ENCODE measurements at places on chromosomes 11 and 22. TPM values are rescaled to one million over a fixed set of nuclear protein-coding genes. Genes with fewer than 3 reads are reported as not detected.

DNA sequence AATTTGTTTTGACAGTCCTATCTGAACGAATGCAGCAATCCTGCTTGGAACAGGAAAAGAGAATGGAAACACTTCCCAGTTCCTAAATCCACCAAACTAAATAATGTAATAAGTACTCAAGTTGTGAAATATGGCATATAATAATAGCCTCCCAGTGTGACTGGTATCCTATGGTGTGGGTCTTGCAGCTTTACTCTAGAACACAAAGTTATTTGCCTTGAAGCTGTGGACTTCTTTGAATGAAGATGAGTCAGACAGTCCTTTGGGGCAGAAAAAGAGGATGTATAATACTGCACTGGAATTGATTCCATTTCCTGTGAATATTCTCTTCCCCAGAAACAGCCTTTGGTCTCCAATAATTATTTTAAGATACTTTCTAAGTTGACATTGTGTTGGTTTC, 887.0 kb downstream of the KCNA4 start:
- no peak overlapping the region for H3K27ac ChIP-seq
- H3K36me3 ChIP-seq, result no peaks in the 10 kb centered on the region

KRTAP5-1 gene
- not detected for total RNA-seq

BTBD18 gene
- not detected for total RNA-seq

PPP2R5B gene
- total RNA-seq, result 12.3 TPM

- H3K4me1 ChIP-seq, result no peaks in the 10 kb centered on the region
- no peak overlapping the region for H3K4me3 ChIP-seq
- no peak overlapping the region for H3K27ac ChIP-seq
- no peaks in the 10 kb centered on the region for H3K27me3 ChIP-seq
- DNase-seq, result no peak
- H3K36me3 ChIP-seq, result no peaks in the 10 kb centered on the region
Observed at GRCh38 chr11:42857344-42857743, 454.5 kb upstream of the API5 start.

GRCh38 chr11:2691991-2692875, 7.6 kb downstream of the KCNQ1OT1 start:
- H3K36me3 ChIP-seq, result no peaks in the 10 kb centered on the region
- H3K4me3 ChIP-seq, result peak overlapping the region; percentile 0
- no peaks in the 10 kb centered on the region for H3K27me3 ChIP-seq
- H3K4me1 ChIP-seq, result peaks cover 75% of the 10 kb centered on the region
- no peak for DNase-seq

OR52H1 gene
- 1.6 TPM for total RNA-seq

- H3K4me1 ChIP-seq, result no peaks in the 10 kb centered on the region
- no peak overlapping the region for H3K27ac ChIP-seq
- peaks cover 11% of the 10 kb centered on the region for H3K27me3 ChIP-seq
- no peak for DNase-seq
- H3K4me3 ChIP-seq, result no peak overlapping the region
- no peaks in the 10 kb centered on the region for H3K36me3 ChIP-seq
Observed at GRCh38 chr11:101019870-101020269, 109.7 kb downstream of the PGR start.

GRCh38 chr22:20113551-20114310, 2.2 kb upstream of the RANBP1 start:
- no peak overlapping the region for H3K27ac ChIP-seq
- H3K27me3 ChIP-seq, result no peaks in the 10 kb centered on the region
- no peak for DNase-seq
- peaks cover 13% of the 10 kb centered on the region for H3K4me1 ChIP-seq
- peaks cover 8% of the 10 kb centered on the region for H3K36me3 ChIP-seq
- no peak overlapping the region for H3K4me3 ChIP-seq

DNA sequence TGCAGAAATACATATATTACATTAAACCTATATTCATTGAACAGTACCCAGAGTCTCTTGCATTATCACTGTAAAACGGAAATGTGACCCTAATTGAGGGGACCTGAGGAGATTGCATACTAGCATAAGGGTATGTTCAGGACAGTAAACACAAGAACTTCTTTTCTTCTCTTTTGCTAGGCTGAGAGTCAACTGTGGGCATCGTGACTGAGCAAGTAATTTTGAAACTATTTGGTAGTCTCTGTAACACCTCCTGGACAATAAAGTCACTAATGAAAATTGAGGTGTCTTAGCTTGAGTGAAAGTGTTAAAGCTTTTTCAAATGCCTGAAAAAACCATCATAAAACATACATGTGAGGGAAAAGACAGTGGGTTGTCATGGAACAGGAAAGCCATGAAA, 90.9 kb downstream of the PDHX start:
- no peaks in the 10 kb centered on the region for H3K27me3 ChIP-seq
- DNase-seq, result no peak
- H3K27ac ChIP-seq, result no peak overlapping the region

SLC1A2 gene
- total RNA-seq, result 1.9 TPM

- no peak overlapping the region for H3K27ac ChIP-seq
- H3K4me3 ChIP-seq, result no peak overlapping the region
- no peaks in the 10 kb centered on the region for H3K27me3 ChIP-seq
- no peaks in the 10 kb centered on the region for H3K36me3 ChIP-seq
Observed at GRCh38 chr11:56817661-56818060, 69.2 kb upstream of the OR9G4 start.

GRCh38 chr11:77140231-77140851, 12.3 kb downstream of the MYO7A start:
- no peaks in the 10 kb centered on the region for H3K27me3 ChIP-seq
- H3K4me1 ChIP-seq, result peaks cover 2% of the 10 kb centered on the region
- H3K4me3 ChIP-seq, result no peak overlapping the region
- DNase-seq, result no peak

DNA sequence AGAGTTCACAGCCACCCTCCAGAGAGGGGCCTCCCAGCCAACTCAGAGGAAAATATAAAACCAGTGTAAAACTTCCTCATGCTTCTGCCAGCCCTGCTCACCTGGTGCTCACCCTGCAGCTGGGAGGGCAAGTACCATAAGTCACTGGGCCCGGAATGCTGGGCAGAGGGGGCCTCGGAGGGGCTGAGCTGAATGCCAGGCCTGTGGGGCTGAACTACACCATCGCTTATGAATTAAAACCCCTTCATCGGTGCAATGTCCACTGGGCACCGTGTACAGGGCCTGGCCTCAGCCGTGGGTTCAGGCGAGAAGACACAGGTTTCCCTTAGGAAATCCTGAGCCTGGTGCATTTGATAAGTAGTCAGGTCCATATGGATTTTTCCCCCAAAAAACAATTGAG, 828.6 kb downstream of the TBC1D22A start:
- no peak overlapping the region for H3K27ac ChIP-seq
- H3K4me1 ChIP-seq, result no peaks in the 10 kb centered on the region
- DNase-seq, result no peak
- H3K27me3 ChIP-seq, result no peaks in the 10 kb centered on the region
- H3K4me3 ChIP-seq, result no peak overlapping the region

- H3K36me3 ChIP-seq, result no peaks in the 10 kb centered on the region
- no peak for DNase-seq
- peaks cover 3% of the 10 kb centered on the region for H3K4me1 ChIP-seq
- peaks cover 21% of the 10 kb centered on the region for H3K27me3 ChIP-seq
- no peak overlapping the region for H3K4me3 ChIP-seq
Observed at GRCh38 chr11:45777127-45777969, 27.6 kb upstream of the SLC35C1 start.

LDHAL6A gene
- not detected for total RNA-seq

DNA sequence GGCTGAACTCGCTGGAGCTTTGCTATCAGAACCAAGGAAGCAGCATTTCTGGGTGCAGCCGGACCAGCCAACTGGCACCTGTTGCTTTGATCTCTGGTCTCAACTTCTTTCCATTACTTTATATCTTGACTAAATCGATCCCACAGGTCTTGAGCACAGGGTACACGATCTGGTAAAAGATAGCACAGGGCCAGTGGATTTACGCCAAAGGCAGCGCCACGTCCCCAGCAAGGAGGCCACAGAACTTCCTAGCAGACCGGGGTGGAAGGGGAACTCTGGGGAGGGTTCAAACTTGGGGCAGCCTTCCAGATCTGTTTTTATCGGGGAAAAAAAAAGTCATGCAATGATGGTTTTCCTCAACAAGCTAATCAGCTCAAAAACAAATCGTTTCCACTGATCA, 14.0 kb downstream of the VPS37C start:
- no peak overlapping the region for H3K27ac ChIP-seq
- H3K4me1 ChIP-seq, result peaks cover 50% of the 10 kb centered on the region
- H3K4me3 ChIP-seq, result no peak overlapping the region
- no peaks in the 10 kb centered on the region for H3K36me3 ChIP-seq
- DNase-seq, result no peak
- no peaks in the 10 kb centered on the region for H3K27me3 ChIP-seq

DNA sequence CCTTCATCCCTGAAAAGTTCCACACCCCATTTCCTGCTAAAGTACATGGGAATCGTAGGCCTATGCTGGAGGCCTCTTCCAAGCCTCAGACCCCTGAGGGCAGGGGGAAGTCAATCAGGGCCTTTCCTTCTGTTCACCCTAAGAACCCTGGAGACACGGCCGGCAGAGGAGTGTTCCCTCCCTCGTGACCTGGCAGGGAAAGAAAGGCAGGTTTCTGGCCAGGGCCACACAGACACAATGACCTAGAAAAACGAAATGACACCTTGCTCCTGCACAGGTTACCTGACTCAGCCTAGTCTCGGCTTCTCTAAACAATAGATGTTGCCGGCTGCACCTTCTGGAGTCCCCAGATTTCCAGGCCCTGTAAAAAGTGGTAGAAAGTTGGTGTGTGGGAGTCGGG, 60.6 kb upstream of the CADM1 start:
- H3K4me1 ChIP-seq, result peaks cover 9% of the 10 kb centered on the region
- DNase-seq, result no peak
- no peak overlapping the region for H3K4me3 ChIP-seq
- H3K36me3 ChIP-seq, result no peaks in the 10 kb centered on the region

GRCh38 chr22:19497245-19497644, 17.5 kb downstream of the CDC45 start:
- no peak overlapping the region for H3K27ac ChIP-seq
- H3K27me3 ChIP-seq, result no peaks in the 10 kb centered on the region
- no peak for DNase-seq
- peaks cover 9% of the 10 kb centered on the region for H3K36me3 ChIP-seq
- H3K4me1 ChIP-seq, result peaks cover 1% of the 10 kb centered on the region

Data from mesothelial cell of epicardium (in vitro differentiated cells).